Camera-type eye (tissue), 1 donor: ENCODE measurements at places on chromosomes 13 and 19. TPM values are rescaled to one million over a fixed set of nuclear protein-coding genes. Genes with fewer than 3 reads are reported as not detected.

MARK4 gene
- 35.6 TPM for total RNA-seq

KLK8 gene
- not detected for total RNA-seq

FBXW9 gene
- 7.8 TPM for total RNA-seq

PTGER1 gene
- total RNA-seq, result 0.60 TPM

CBLC gene
- 1.1 TPM for total RNA-seq

NDUFS7 gene
- total RNA-seq, result 69.5 TPM

CEACAM4 gene
- 0.44 TPM for total RNA-seq

MAMSTR gene
- total RNA-seq, result 4.2 TPM

KISS1R gene
- not detected for total RNA-seq

CYP4F22 gene
- total RNA-seq, result not detected

HSPB6 gene
- 14.9 TPM for total RNA-seq

LRRC25 gene
- 2.0 TPM for total RNA-seq

ZNF568 gene
- total RNA-seq, result 36.0 TPM

FFAR2 gene
- not detected for total RNA-seq

ARHGEF7 gene
- total RNA-seq, result 180 TPM

CALR3 gene
- total RNA-seq, result not detected

CACNG8 gene
- 0.99 TPM for total RNA-seq

MAST3 gene
- total RNA-seq, result 6.6 TPM

FXYD1 gene
- total RNA-seq, result 34.8 TPM

N4BP2L1 gene
- 17.4 TPM for total RNA-seq

RAB4B gene
- total RNA-seq, result 14.8 TPM

RFPL4A gene
- not detected for total RNA-seq

SUGP2 gene
- 106 TPM for total RNA-seq

MEX3D gene
- 31.4 TPM for total RNA-seq

ADM5 gene
- 0.77 TPM for total RNA-seq

IRGC gene
- not detected for total RNA-seq

VSTM1 gene
- not detected for total RNA-seq

ZC3H13 gene
- 47.3 TPM for total RNA-seq

FLT3LG gene
- 1.3 TPM for total RNA-seq

NANOS3 gene
- 1.0 TPM for total RNA-seq

ODAD3 gene
- 0.27 TPM for total RNA-seq

IQCN gene
- 3.1 TPM for total RNA-seq

PALM gene
- 145 TPM for total RNA-seq

ZNF154 gene
- total RNA-seq, result 33.0 TPM

IGFL4 gene
- 0.77 TPM for total RNA-seq

MUC16 gene
- total RNA-seq, result 10.1 TPM
